ENCODE measurements at places on chromosomes 16 and 17.

DNA sequence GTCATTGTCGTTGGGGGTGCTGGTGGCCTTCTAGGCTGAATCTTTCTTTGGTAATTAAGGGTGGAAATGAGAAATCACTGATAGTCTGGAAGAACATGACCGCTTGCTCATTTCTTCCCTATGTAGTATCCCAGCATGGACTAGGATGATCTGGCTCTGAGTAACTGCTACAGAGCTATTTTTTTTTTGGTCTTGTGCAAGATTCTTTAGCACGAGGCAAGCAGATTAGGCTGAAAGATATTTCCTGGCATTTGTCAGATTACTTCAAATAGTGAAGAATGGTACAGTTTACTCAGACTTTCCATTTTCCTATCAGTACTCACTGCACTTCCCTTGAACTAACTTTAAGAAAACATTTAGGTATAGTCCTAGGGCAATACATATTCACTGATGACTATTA is 89.0 kb downstream of the SYCE1L start:
- no peak for DNase-seq

- DNase-seq = peak; percentile 55
Measured at GRCh38 chr16:69482410-69482991, 58.1 kb downstream of the CYB5B start.

- DNase-seq = no peak
Measured at GRCh38 chr17:72614476-72614870, 478.0 kb downstream of the SLC39A11 start.

DNA sequence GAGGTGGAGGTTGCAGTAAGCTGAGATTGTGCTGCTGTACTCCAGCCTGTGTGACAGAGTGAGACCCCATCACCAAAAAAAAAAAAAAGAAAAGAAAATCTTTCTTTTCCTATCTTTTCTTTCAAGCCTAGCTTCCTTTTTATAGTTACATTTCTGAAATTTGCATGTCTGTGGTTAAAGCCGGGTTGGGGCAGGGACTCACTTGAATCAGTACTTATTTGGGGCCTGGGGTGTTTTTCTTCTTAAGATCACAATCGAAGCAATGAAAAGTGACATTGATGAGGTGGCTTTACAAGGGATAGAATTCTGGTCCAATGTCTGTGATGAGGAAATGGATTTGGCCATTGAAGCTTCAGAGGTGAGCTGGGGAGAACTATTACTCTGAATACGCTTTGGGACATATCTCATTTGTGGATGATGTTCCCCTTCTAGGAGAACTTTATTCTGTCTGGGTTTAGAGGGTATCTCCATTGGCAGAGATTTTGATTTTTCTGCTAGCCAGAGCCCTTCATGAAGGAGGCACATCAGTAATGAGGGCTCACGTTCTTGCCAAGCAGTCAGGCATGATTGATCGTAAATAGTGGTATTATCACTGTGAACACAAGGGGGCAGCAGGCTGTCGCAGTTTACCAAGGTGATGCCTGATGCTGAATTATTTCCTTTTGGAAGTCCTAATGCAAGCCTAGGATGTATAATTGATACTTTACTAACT is 14.3 kb downstream of the KPNB1 start:
- DNase-seq = peak; percentile 64

GRCh38 chr16:27097800-27098230 is 31.1 kb downstream of the C16orf82 start:
- no peak for DNase-seq

DNA sequence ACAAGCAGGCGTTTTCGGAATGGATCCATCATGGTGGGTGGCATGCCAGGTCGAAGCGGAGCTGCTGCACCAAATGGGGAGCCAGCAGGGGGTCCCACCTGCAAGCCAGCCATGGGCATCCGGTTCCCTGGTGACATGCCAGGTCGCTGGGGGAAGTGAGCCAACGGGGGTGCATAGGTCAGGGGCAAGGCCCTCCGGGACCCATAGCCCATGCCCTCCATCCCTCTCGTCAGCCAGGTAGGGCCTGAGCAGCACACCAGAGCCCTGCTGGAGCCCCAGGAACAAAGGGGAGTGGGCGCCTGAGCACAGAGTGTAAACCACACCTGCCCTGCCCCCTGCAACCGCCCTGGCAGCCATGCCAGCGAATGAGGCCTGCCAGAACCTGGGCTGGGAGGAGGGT is 5.0 kb downstream of the SMARCD2 start:
- DNase-seq = no peak

DNA sequence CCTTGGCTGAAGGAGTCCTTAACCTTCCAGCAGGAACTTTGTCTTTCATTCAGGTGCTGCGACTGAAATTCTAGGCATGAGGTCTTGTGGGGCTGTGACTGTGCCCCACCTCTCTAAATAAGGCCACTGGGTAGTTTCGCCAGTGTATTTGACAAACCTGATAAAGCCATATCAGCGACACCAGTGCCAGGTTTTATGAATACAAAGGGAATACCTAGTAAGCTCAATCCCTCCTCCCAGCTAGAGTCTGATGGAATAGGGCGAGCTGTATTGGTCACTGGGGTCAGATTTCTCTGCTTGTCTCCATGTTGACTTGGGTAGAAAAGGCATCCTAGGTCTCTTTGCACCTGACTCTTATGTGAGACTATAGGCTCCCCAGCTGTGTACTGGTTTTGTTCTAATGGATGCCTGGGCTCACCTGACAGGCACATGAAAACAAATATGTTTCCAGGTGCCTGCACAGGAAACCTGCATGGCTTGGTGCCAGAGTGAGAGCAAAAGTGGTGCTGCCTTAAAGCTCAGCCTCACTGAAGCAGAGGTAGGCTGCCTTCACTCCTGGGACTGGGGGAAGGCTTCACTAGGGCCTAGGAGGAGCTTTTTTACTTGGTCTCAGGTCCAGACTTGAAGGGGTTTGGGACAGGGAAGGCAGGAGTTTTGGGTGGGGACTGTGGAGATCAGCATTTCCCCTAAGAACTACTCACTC is 8.3 kb downstream of the SLC7A6 start:
- DNase-seq = no peak

DNA sequence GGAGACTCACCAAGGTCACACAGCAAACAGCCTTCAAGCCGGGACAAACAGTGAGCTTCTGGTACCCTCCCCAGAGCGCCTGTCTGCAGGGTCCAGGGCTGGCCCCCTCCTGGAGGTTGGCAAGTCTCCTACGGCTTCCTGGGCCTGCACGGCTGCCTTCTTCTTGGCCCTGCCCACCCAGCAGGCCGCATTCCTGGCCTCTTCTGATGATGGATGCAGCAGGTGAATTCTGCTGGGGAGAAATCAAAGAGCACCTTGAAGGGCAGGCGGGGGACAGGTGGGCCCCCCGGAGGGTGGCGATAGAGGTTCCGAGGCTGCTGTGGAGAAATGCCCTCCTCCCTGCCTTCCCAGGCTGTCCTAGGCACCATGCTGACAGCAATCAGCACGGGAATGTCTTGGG is 3.8 kb upstream of the NOS2 start:
- no peak for DNase-seq

DNA sequence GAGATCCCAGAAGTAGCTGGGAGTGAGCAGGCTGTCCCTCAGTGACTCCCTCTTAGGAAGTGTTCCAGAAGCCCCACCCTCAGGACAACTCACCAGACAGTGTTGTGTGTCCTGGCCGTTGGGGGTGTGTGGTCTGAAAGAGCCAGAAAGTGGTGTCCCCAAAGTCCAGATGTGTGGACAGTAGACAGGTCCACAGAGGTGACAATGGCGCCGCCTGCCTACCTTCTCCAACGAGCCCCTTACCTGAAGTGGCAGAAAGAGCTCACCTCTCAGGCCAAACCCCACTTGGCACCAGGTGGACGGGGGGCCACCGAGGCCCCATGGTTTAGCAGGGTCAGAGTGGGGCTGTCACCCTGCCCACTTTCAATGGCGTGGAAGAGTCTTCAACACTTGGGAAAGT is 19.9 kb downstream of the C17orf100 start:
- no peak for DNase-seq

GRCh38 chr16:8063159-8063558 is 527.2 kb downstream of the TMEM114 start:
- DNase-seq = no peak

- no peak for DNase-seq
Measured at GRCh38 chr16:11250091-11250785, 5.8 kb downstream of the SOCS1 start.

DNA sequence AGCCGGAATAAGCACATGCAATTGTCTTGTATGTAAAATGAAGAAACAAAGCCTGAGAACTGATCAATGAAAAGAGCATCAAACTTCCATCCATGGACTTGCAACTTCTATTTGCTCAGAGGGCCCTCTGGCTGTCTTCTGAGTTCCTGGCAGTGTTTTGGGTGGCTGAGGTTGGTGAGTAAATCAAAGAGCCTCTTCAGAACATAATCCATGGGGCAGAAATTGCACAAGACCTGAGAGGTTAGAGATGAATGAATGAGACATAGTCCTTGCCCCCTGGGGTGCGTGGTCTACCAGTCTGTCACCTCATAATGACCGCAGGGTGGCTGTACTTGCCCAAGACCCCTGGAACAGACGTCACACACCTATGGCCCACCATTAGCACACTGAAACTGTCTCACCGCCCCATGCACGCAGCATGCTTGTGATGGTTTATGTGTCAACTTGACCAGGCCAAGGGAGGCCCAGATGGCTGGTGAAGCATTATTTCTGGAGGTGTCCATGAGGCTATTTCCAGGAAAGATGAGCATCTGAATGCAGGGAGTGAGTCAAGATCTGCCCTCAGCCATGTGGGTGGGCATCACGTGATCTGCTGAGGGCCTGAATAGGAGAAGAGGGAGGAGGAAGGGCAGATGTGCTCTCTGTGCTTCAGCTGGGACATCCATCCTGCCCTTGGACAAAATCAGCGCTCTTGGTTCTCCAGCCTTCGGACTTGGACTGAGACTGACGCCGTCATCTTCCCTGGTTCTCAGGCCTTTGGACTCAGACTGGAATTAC is 8.3 kb downstream of the PIK3R6 start:
- no peak for DNase-seq

DNA sequence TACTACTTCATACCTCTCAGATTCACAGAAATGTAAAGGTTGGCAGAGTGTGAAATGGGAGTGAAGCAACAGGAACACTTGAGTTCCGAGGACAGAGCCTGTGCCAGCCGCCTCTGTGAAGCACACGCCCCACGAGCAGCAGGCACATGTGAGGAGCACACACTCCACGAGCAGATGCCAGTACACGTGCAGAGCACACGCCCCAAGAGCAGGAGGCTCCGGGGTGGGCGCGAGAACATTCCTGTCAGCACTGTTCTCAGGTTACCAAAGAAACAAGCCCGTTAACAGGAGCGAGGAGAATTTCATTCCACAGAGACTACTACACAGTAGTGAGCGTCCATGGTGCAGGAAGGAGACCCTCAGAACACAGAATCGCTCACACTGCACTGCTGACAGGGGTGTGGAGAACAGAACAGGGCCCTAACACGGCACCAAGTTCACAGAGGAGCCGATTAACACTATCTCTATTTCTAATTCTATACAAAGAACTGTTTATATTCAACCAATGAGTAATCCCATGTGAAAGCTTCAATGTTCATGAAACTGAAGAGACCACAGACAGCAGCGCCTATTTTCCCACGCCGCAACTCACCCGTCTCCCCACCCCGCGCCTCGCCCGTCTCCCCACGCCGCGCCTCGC is 40.1 kb downstream of the KLHDC4 start:
- DNase-seq = no peak

- DNase-seq = no peak
Measured at GRCh38 chr17:46730679-46731078, 87.8 kb downstream of the WNT3 start.
